Left kidney (tissue), 8 donors: ENCODE measurements at places on chromosomes 5 and 9.

GRCh38 chr9:123291736-123292135 is 23.4 kb upstream of the STRBP start:
- no peak for DNase-seq

DNA sequence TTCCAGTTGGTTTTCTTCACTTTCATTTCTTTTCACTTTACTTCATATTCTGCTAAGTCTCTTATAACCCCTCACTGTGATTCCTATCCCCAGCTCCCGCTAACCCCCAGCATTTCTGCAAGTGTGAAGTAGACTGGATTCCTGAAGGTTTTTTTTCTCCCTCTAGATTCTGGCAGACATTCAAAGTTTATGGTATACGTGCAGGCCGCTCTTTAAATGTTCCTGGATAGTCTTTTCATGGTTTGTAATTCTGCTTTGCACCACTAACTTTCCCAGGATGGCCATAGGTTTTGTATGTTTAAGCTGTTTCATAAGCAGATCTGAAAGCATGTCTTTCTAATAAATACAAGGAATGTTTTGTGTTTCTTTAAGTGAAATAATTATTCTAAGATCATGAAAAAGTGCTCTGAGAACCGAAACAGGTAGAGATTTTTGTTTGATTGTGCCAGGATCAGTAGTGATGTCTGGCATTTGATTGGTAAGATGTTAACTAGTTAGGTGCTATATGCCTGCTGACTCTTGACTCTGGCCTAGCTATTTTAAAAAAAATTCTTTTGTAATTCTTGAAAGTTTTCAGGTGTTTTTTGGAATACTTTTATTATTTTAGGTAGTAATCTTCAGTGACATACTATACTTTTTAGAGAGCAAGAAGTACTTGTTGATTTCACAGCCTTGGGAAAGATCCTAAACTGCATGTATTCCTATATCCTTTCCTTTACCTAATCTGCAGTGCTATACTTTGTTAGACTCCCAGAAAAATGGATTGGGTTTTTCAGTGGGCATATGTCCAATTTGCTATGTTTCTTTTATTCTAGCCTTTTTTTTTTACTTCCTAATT is 29.7 kb downstream of the CNOT6 start:
- DNase-seq: peak; percentile 58

DNA sequence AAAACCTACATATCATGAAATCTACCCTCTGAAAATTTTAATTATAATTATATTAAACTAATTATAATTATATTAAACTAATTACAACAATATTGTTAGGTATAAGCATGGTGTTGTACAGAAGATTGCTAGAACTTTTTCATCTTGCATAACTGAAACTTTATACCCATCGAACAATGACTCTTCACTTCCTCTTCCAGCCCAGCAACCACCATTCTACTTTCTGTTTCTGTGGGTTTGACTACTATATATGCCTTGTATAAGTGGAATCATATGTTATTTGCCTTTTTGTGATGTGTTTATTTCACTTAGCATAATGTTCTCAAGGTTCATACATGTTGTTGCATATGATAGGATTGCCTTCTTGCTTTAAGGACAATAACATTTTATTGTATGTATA is 274.2 kb upstream of the CCNH start:
- DNase-seq: no peak

DNA sequence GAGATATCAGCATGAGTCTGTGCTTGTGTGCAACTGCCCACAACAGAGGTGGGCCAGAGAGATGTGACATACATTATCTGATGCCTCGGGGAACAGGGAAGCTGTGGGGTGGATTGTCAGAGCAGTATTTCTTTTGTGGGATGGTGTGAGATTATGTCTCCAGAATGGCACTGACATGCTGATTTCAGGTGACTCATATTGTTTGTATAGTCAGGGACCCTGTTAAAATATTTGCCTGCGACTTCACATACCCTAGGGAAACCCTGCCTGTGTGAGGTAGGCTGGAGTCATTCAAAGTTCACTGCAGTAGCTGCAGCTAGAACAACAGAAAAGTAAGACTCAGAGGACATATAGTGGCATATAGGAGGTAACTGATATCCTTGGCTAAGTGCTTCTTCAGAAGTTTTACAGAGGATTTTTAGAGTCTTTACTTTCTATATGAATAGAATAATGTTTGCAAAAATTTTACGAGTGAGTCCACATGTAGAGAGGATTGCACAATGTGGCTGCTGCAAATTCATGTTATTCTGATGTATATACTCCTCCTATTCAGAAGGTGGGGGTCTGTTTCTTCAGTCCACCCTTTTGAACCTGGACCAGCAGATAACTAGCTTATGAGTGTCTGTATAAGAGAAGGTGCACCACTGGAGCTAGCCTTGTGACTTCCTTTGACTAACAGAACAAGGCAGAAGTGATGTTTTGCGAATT is 89.3 kb downstream of the MACIR start:
- DNase-seq: no peak

DNA sequence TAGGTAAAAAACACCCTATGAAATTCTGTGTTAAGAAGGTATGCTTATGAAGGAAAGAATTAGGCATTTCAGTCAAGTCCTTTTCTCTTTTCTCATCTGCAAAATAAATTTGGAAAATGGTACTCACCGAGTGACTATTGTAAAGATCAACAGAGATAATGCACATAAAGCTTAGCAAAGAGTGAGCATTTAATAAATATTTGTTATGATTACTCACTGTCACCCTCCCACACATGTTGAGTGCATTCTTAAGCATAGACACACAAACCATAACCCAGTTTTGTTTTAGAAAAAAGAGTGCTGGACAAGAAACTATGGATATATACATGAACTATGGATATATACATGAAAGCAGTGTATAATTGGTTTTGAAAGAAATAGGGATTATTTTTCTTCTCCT is 54.7 kb upstream of the PRLR start:
- DNase-seq: no peak

- no peak for DNase-seq
Measured at GRCh38 chr9:5879419-5880181, 11.1 kb upstream of the MLANA start.

DNA sequence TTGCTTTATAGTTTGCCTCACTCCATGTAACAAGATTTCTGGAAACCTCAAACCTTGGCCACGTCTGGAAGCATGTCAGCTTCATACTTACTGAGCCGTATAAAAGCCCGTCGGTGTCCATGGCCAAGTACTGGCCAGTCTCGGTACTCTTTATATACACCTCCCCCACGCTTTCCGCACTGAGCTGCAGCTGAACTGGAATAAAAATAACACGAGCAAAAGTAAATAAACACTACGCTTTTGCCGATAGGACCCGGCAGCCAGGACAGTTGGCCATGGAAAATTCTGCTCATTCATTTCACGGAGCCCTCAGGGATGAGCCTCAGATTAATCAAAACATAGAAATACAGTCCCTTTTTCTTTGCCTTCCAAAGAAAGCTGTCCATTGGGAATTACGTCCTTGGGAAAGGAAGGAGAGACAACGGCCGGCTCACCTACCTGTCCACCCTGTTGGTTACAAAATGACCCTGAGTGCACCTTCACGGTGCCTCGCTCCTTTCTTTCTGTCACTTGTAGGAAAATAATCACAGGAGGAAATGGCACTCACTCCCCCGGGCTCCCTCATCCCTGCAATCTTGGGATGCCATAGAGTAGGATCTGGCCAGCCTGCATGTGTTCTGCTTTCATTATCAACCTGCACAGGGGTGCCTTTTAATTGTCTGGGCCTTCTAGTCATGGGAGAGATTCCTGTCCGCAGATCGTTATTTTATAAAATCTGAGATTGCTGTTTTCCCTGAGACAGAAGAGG is 85.1 kb downstream of the FGF1 start:
- peak; percentile 68 for DNase-seq

DNA sequence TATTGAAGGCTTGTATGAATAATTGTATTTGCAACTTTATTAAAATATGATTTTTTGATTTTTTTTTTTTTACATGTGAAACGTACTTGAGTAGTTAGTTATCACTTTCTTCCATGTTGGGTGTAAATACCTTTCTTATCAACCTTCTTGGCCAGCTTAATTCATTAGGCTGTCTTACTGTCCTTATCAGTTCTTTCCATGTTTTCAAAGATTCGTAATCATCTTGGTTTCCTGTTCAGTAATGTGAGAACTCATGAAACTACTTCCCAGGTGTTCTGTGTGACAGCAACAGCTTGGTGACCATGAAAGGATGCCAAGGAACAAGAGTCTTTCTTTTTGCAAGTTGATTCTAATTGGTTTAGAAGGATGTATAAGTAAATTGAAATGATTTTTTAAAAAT is 100.0 kb downstream of the ADGRV1 start:
- no peak for DNase-seq

DNA sequence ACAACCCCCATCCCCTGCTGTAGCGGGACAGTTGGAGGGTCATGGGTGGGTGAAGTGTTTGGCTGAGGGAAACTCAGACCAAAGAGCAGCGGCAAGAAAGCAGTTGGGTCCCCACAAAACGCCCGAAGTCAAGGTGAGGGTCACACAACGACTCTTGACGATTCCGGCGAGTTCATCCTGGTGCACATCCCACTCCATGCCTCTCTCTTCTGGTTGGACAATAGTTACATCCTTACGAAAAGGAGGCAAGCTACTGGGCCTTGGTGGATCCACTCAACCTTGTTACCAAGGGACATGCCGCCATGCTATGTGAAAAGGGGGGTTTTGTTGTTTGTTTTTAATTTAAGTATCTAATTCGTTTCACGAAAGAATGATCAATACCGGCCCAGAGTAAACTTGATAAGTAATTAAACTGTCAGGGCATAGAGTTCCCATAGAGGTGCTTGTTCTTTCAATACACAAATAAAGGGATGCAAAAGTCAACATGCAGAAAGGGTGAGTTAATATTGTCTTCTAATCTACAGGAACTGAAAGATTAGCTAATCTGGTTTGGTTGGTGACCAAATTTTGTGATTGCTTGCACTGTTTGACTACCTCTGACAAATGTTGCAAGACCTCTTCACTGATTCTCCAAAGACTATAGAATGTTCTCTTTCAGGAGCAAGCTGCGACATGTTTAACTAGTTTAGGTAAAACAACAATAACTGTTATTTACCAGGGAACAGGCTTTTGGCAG is 732 bp upstream of the SMIM15 start:
- peak; percentile 35 for DNase-seq

DNA sequence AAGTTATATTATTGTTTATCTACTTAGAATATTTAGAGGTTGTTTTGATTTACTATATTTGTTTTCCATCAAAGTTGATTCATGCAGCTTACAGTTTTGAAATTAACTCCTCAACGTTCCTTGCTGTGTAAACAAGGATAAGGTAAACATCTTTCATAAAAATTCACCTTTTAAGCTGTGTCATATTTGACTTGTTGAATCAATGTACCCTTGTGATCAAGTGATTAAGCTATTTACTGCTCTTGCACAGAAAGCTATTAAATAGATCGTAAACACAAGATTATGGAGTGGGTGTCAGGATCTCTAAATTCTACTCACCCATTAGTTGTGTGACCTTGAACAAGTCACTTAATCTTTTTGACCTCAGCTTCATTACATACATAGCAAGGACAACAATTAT is 2054.0 kb upstream of the NUDT12 start:
- no peak for DNase-seq

DNA sequence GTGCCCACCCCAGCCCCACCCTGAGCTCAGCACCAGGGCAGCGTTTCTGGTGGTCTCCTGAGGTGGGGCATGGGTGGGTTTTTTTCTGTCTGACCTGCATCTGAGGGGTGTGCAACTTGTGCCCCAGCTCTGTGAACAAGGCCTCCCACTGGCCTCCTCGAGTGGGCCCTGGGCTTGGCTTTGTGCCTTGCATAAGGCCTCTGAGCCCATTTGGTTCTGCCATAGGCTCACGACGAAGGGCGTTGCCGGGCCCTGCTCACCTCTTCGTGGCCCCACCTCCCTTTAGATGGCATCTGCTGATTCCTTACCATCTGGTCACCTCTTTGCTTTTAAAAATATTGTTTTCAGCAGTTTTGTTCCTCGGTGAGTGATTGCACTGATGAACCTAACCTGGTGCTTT is 127.1 kb upstream of the COL5A1 start:
- no peak for DNase-seq

DNA sequence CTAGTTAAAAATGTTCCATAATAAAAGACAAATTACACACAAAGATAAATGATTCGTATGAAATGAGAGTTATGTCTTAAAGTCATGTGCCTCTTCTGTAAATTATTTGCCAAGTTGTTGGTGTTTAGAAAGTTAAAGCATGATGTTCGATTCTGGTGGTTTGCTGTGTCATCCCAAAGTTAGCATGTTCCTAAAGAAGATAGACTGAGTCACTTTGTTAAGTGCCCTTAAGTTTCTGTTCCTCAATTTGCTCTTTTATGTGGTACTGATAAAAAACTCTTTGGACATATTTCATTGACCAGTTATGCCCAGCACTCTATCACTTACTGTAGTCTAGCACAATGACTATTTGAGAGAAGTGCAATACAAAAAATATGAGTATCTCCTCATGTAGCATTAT is 366.9 kb upstream of the ZNF608 start:
- DNase-seq: no peak

- DNase-seq: no peak
Measured at GRCh38 chr5:142235050-142235797, 89.6 kb downstream of the SPRY4 start.

DNA sequence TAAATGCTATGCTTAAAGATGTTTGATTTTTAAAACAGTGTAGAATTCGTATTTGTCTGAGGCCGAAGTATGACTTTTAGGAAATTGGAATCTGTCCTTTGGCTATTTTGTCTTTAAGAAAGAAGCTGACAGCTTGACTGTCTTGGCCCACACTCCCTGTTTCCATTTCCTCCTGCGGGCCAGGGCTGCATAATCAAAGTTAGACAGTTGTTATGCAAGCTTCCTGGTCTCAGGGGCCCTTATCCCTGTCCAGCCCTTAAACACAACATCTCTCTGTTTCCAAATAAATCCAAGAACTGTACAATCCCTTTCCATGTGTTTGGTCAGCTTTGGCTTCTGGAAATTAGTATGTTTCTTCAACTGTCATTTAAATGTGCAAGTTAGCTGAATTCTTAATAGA is 54.6 kb upstream of the ECM2 start:
- DNase-seq: peak; percentile 59

DNA sequence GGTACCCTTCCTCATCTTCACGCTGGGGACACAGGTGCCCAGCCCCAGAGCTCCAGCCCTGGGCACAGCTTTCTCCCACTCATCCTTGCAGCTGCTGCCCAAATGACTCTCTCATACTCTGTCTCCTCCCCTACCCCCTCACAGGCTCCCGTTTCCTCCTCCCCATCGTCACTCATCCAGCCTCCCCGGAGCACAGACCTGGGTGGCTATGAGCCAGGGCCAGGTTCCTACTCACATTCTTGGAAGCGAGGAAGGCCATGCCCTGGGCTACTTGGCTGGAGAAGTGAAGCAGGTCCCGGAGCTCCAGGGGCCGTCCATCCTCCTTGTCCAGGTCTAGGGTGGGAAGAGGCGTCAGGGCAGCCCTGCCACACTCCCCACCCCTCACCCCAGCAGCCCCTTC is 29.3 kb downstream of the CSF1R start:
- DNase-seq: no peak

DNA sequence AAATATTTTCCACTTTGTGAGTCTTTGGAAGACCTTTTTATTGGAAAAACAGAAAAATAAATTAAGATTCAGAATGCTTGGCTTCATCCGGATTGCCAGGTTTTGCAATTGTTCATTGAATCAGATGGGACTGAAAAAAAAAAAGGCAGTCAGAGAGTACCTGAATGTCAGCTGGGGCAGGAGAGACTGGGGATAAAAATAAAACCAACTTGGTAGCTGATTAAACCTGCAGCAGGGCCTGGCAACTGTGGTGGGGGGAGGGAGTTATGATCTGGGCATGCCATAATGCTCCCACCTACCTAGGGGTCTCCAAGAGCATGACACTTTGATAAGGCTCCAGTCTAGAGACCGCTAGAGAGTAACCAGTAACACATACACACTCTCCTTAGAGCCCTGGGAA is 454.4 kb downstream of the DTWD2 start:
- no peak for DNase-seq

GRCh38 chr5:141753971-141754713 is 72.1 kb upstream of the ARAP3 start:
- peak; percentile 72 for DNase-seq
